Suprapubic skin (tissue), 4 donors: ENCODE measurements at places on chromosomes 7 and 10. TPM values are rescaled to one million over a fixed set of nuclear protein-coding genes. Genes with fewer than 3 reads are reported as not detected.

DNA sequence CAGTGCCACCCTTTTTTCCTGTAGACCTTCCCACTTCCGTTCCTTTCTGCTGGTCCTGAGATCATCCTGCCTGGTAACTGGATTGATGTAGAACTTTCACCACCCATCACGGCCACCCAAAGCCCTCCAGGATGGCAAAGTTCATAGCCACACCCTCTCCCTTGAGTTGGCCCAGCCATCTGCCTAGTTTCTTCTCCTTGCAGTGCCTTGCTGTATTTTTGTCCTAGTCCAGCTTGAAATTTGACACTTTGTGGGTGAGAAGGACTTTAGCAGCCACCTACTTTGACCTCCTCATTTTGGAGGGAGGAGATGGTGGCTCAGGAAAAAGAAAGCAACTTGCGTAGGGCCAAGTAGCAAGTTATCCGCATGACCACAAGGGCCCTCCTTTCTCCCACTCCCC is 140.7 kb downstream of the BUB3 start:
- no peaks in the 10 kb centered on the region for H3K4me1 ChIP-seq
- H3K27me3 ChIP-seq, result no peaks in the 10 kb centered on the region
- H3K36me3 ChIP-seq, result no peaks in the 10 kb centered on the region
- H3K4me3 ChIP-seq, result no peak overlapping the region

DNA sequence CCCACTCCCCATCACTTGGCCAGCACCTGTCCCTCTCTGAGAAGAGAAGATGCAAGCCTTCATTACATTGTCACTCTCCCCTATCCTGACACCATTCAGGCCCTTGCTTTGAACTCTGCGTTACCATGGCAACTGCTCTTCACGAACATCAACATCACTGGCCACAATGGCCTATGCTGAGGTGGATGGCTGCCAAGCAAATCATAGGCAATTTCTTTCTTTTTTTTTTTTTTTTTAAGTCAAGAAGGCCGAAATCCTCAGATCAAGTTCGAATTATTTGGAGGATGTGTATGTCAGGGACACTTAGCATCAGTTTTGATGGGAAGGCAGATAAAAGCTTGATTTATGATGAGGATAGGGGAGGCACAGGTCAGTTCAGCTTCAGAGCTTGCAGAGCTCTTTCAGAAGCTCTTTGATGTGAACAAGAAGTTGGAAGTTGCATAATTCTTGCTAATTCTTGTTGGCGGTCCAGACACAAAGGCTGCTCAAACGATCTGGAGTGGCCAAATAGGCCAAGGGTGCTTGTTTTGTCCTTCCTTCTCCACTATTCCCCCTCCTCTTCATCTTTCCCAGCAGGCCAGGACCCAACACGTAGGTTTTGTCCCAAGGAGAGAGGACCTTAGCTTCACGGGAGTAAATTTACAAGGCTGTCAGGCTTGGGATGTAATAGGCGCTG is 179.9 kb upstream of the NPVF start:
- no peak overlapping the region for H3K27ac ChIP-seq
- no peaks in the 10 kb centered on the region for H3K4me1 ChIP-seq
- no peak overlapping the region for H3K4me3 ChIP-seq
- DNase-seq, result no peak
- peaks cover 2% of the 10 kb centered on the region for H3K27me3 ChIP-seq
- no peaks in the 10 kb centered on the region for H3K36me3 ChIP-seq

DNA sequence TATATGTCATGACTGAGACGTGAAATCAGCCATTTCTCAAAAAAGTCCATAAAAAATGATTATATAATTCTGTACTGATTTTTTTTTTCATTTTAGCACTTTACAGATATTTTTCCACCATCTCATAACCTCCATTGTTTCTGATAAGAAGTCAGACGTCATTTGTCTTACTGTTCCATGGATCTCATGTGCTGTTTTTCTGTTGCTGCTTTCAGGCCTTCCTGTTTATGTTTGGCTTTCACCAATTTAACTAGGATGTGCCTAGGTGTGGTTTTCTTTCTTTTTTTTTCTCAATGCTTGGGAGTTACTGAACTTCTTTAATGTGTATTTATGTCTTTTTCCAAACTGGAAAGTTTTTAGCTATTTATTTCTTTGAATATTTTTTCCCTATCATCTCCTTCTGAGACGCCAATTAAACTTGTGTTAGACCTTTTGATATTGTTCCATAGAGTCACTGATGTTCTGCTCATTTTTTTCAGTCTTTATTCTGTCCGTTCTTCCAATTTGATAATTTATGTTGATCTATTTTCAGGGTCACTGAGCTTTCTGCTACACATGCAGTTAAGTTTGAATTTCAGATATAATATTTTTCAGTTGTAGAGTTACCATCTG is 43.3 kb downstream of the TAF3 start:
- H3K4me3 ChIP-seq, result no peak overlapping the region
- H3K36me3 ChIP-seq, result no peaks in the 10 kb centered on the region
- no peaks in the 10 kb centered on the region for H3K4me1 ChIP-seq
- H3K27ac ChIP-seq, result no peak overlapping the region

DNA sequence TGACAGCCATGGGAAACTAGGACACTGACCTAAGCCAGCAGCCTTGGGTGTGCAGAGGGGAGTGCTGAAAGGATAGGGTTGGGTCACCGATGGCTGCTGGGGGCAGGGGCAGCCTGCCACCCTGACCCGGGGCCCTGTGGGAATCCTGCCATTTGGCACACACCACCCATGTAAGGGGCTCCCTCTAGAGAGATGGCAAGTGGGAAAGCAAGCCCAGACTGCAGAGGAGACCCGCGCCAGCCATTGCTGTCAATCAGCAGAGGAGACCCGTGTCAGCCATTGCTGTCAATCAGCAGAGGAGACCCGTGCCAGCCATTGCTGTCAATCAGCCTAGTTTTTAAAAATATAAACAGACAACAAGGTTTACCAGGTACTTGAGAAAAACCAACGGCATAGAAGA is 27.4 kb upstream of the PRKAG2 start:
- no peaks in the 10 kb centered on the region for H3K27me3 ChIP-seq
- H3K4me3 ChIP-seq, result no peak overlapping the region
- peaks cover 3% of the 10 kb centered on the region for H3K4me1 ChIP-seq
- DNase-seq, result no peak
- H3K27ac ChIP-seq, result no peak overlapping the region
- no peaks in the 10 kb centered on the region for H3K36me3 ChIP-seq

DNA sequence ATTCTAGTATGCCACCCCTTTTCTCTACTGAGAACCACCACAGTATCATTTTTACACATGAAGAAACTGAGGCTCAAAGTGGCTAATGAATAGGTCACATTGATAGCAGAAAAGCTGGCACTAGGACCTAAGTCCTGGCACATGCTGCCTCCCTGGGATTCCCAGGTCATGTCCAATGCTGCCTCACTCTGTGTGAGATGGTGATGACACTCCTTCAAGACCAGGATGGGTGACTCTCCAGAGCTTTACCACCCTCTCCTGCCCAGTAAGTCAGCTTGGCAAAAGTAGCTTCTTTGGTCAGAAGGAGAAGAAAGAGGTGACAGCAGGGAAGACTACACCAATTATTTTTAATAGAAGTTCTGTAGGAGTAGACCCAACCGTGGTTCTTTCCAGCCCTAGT is 13.3 kb upstream of the AKR1B10 start:
- no peak overlapping the region for H3K4me3 ChIP-seq
- no peak overlapping the region for H3K27ac ChIP-seq
- no peaks in the 10 kb centered on the region for H3K27me3 ChIP-seq
- H3K36me3 ChIP-seq, result no peaks in the 10 kb centered on the region
- DNase-seq, result no peak

DNA sequence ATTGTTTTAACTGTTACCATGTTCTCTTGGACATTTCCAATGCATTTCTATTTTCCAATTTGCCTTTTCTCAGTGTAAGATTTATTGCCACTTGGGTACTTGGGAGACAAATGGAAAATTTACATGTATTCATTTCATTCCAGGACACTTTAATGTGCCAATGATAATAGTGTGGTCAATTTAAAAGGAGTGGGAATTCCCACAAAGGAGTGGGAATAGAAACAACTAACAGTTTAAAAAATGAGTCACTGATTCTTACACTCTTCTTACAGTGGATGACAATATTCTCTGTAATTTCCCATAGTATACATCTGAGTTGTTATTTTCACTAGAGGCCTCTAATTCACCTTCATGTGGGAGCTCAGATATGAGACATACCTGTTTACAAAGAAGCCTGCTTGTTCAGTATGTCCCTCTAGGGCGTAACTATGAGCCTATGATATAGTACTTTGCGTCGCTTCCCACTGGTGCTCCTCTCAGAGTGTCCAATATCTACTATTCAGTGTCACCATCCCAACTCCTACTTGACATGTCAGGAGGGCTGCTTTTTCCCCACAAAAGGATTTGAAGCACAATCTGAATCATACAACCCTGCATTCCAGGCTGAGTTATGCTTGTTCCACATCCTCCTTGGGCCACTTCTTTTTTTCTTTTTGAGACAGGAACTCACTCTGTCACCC is 301.3 kb downstream of the PHTF2 start:
- no peak overlapping the region for H3K4me3 ChIP-seq
- DNase-seq, result no peak
- H3K27me3 ChIP-seq, result no peaks in the 10 kb centered on the region
- H3K36me3 ChIP-seq, result no peaks in the 10 kb centered on the region
- no peaks in the 10 kb centered on the region for H3K4me1 ChIP-seq
- H3K27ac ChIP-seq, result no peak overlapping the region

DNA sequence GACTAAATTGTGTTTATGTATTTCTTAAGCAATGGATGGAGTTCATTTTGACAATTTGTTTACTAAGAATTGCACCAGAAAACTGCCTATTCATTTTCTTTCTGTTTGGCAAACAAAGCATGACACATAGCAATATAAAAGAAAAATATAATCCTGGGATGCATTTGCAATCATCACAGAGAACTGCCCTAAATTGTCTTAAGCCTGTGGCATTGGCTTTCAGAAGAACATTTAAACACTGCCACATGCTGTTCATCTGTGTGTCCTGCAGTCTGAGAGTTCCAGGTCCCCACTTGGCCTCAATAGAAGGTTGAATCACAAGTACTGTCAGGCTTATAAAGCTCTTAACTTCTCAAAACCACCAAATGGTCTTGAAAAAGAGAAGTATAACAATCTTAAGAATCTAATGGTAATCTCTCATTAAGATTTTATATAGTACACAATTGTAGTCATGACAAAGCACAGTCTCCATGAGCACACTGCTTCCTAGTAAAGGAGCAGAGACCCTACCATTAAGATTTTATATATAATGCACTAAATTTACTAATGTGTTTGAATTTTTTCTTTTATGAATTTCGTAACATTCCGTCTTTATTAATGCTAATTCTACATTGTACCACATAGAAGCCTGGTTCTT is 29.9 kb downstream of the RNLS start:
- no peaks in the 10 kb centered on the region for H3K36me3 ChIP-seq
- no peak overlapping the region for H3K4me3 ChIP-seq
- H3K27ac ChIP-seq, result no peak overlapping the region
- no peak for DNase-seq
- H3K27me3 ChIP-seq, result no peaks in the 10 kb centered on the region
- H3K4me1 ChIP-seq, result no peaks in the 10 kb centered on the region

DNA sequence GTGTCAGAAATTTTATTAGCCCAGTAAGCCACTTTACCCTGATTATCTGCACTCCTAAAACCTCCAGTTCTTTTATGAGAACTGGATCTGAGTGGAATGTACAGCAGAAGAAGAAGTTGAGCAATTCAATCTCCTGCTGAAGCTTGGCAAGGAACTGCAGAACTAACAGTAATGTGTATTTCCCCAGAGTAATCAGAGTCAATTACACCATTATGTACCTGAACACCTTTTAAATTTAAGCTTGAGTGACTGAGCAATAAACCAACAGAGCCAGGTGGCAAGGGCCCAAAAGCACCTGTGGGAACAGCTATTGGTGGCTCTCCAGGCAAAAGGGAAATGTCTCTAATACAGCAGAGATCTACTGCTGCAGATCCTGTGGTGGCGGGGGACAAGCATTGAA is 40.1 kb upstream of the AKR1C2 start:
- no peaks in the 10 kb centered on the region for H3K27me3 ChIP-seq
- peaks cover 31% of the 10 kb centered on the region for H3K4me1 ChIP-seq
- H3K27ac ChIP-seq, result peak overlapping the region; percentile 53

DNA sequence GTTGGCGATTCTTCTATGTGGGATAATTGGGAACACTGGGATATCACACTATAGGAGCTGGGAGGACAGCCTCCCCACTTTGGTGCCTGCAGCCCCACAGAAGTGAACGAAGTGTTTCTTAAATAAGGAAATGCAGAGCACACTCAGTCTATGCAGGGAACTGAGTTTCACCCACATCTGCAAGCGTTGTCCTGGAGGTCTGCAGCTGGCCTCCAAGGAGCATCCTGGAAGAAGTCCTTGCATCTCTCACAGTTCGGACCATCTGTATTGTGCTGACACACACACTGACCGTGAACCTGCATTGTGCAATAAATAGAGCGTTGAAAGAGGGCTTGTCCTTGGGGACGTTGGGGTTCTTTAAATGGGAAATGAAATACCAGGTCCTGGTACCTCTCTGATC is 25.8 kb downstream of the LAMB4 start:
- peaks cover 7% of the 10 kb centered on the region for H3K36me3 ChIP-seq
- no peak for DNase-seq
- no peaks in the 10 kb centered on the region for H3K27me3 ChIP-seq
- H3K4me1 ChIP-seq, result peaks cover 3% of the 10 kb centered on the region

DNA sequence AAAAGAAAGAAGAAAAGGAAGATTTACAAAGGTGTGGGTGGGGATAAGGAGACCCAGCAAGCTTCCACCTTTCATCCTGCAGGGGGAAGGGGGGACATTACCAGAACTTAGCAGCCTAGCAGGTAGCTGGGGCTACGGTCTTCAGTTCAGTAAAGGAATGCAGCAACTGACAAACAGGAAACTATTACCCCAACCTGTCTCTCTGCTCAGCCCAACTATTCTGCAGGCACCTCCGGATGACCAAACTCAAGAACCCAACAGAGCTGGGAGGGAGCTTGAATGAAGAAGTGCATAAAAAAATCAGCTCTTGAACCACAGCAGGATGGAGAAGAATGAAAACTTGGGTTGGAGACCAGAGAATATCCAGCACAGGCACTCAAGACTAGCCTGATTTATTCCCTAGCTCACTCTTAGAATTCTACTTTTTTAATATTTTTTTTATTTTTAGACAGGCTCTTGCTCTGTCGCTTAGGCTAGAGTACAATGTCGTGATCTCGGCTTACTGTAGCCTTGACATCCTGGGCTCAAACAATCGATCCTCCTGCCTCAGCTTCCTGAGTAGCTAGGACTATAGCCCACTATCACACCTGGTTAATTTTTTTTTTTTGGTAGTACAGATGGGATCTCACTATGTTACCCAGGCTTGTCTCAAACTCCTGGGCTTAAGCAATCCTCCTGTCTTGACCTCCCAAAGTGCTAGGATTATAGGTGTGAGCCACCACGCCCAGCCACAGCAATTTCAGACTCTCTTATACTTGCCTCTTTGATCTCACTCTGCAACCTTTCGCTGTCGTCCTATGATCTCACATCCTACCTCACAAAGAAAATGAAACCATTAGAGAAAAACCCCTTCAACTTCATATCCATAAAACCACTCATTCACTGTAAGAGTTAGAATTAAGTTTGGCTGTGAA is 18.5 kb upstream of the C10orf67 start:
- no peak overlapping the region for H3K27ac ChIP-seq
- H3K4me3 ChIP-seq, result no peak overlapping the region
- H3K36me3 ChIP-seq, result no peaks in the 10 kb centered on the region
- no peak for DNase-seq

LMTK2 gene
- total RNA-seq, result 45.1 TPM

ENTPD1 gene
- 18.9 TPM for total RNA-seq

JAKMIP3 gene
- total RNA-seq, result 0.39 TPM

PAPOLB gene
- not detected for total RNA-seq

UTF1 gene
- not detected for total RNA-seq

DPP6 gene
- 0.30 TPM for total RNA-seq

CYP2C19 gene
- total RNA-seq, result 0.30 TPM

PDK4 gene
- 104 TPM for total RNA-seq

ZNF138 gene
- 24.4 TPM for total RNA-seq

FAM237B gene
- total RNA-seq, result not detected
